Occipital lobe (tissue), 3 donors: ENCODE measurements at places on chromosomes 6 and 20. TPM values are rescaled to one million over a fixed set of nuclear protein-coding genes. Genes with fewer than 3 reads are reported as not detected.

GRCh38 chr6:78462728-78463127 lies 404.6 kb upstream of the IRAK1BP1 start:
- DNase-seq: no peak

DNA sequence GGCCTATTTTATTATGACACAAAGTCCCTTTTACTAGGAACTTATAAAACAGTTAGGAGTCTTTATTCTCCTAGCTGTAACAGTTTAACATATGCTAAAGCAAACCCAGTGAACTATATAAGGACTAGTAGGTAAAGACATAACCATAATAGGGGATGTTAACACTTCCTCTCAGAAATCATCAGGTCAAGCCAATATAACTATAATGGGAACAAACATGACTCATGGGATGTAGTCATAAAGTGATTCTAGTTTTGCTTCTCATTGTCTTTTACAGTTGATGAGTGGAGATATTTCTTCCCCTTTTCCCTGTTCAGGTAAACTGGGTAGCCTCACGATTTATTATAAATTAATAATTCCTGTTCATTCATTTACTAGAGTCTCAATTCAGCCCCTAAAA lies 9.7 kb downstream of the PTCHD4 start:
- DNase-seq: no peak

- no peak for DNase-seq
Measured at GRCh38 chr6:117483645-117484016, 1.2 kb downstream of the DCBLD1 start.

DNA sequence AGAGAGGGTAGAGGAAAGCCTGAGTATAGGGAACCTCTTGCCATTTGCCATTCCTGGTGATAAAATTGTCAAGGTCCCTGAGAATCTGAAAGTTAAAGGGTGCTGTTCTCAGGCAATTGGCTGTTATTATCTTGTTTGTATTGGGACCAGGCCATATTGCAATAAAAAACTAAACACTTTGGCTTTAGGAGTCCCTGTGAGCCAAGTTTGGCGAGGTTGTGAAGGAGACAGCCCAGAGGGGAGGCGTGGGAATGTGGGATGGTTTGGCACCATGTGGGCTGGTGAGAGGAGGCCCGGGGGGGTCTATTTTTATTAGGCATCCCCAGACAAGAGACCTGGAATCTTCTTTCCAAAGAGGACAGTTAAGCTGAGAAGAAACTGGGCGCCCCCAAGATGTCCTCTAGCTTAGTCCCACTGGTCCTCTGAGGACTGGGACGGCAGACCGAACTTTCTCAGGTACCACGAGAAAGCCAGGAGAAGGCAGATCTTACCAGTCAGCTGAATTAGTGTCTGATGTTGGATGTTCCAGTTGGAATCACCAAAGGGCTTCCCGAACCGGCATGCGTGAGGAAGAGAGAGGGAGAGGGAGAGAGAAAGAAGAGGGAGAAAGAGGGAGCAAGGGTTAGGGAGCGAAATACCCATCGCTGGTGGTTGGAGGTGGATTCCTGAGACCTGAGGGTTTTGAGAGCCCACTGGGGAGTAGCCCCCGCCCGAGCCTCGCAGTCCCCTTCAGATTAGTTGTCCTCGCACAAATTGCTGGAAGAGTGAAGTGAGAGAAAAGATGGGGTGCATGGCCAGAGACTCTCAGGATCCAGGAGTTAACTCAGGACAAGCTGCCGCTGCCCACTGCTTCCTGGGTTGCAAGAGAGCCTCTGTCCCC lies 24.4 kb downstream of the DYNLT1 start:
- no peak for DNase-seq

MLIP gene
- 8.6 TPM for total RNA-seq

DNA sequence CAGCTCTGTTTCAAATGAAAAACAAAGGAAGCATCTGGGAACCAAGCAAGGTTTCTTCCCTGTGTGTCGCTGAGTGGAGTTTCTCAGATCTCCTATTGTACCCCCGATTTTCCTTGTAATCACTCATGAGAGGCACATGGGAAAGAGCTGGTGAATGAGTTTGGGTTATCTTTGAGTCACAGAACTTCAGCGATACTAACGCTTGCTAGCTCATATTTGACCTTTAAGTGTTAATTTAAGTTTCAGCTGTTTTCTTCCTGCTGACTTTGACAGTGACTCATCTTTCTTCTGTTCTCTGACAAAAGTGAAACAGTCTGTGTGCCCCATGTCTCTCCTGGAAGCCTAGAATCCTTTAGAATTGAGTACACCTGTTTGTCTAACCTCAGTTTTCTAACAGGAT lies 261.1 kb upstream of the RGS17 start:
- no peak for DNase-seq
